ENCODE measurements at places on chromosomes 16 and 17.
A peak's percentile ranks its signal among the peaks of the same experiment; 100 is the strongest.

GRCh38 chr17:82475458-82475857, 16.9 kb downstream of the NARF start:
- DNase-seq: no peak

GRCh38 chr16:24689128-24689527, 40.3 kb upstream of the TNRC6A start:
- DNase-seq: peak; percentile 54

DNA sequence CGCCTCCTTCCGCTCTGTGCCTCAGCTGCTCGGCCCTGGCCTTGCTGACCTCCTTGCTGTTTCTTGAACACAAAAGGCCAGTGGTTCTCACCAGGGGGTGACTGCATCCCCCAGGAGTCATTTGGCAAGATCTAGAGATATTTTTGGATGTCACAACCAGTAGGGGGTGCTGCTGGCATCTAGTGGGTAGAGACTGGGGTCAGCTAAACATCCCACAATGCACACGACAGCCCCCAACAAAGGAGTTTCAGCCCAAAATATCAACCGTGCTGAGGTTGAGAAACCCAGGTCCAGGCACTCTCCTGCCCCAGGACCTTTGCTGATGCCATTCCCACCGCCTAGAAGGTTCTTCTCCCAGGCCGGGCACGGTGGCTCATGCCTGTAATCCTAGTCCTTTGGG, 39.7 kb downstream of the ABCC6 start:
- DNase-seq: no peak

DNA sequence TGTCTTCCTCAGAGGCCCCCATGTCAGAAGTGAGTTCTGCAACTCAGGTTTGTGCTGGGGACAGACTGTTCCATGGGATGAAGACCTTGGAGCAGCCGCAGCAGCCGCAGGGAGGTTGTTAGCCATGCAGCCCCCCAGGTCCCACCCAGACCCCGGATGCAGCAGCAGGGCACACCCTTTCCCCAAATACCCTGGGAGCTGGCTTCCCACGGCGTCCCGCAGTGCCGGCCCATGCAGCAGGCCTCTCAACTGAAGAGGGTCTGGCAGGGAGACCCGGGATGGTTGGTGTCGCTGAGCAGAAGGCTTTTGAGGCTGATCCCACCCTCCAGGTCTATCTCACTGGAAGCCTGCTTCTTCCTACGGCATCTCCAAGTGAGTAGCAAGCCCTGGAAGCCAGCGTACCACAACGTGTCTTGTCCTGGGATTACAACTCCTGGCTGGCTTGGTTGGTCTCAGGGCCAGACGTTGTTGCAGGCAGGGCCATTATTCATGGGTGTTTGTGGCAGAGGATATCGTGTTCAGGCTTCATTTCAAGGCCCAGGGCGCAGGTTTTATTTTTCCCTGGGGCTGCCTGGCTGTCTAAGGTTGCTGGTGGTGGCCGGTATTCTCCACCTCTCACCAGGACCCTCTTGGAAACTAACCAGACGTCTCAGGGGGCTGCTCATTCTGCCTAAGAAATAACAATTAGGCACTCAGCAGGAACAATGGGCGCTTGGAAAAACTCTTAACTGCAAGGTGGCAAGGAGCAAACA, 223.2 kb downstream of the C16orf95 start:
- no peak for DNase-seq

DNA sequence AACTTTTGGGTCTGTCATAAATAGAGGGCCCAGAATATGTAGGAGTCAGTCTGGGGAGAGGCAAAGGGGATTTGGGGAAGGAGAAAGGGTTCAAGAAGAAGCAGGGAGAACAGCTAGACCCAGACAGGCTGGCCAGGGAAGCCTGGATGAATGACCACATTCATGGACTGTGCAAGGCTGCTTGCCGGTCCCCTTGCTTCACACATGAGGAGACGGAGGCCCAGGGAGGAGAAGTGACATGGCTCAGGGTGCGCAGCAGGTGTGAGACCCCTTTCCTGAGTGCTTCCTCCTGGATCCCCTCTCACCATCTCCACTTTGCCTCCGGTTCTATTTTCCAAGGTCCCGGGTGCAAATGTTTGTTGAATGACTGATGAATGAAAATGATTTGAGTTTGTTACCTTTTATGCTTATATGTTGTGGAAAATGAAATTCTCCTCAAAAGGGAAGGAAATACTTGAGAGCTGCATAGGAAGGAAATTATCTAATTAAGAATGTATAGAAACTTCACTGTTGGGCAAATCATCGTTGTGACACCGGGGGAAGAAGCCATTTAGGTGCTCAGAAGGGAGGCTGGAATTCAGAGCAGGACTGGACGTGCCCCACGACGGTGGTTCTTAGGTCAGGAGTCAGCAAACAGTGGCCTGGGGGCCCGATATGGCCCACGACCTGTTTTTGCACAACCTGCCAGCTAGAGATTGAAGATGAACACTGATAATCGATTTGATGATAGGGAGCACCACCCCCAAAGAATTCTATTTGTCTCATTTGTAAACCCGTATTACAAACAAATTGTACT, 559 bp downstream of the ITGAM start:
- DNase-seq: no peak

DNA sequence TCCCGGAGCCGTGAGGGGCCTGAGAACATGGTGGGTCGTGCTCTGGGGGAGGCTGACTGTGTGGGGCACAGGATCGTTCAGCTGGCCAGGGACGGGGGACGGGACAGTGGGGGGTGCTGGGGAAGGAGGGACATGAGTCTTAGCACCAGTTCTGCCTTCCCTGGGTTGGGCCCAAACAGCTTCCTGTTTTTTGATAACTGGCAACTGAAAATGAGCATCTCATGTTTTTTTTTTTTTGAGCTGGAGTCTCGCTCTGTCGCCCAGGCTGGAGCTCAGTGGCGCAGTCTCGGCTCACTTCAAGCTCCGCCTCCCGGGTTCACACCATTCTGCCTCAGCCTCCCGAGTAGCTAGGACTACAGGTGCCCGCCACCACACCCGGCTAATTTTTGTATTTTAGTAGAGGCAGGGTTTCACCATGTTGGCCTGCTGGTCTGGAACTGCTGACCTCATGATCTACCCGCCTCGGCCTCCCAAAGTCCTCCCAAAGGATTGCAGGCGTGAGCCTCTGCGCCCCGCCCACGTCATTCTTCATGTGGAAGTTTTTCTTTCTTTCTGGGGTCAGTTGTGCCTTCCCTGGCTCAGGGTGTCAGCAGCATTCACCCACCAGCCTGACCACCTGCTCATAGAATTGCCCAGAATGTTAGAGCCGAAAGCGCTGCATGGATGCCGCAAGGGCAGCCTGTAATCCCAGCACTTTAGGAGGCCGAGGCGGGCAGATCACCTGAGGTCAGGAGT, 6.4 kb downstream of the ASPSCR1 start:
- DNase-seq: no peak

GRCh38 chr17:82775001-82775823, 23.3 kb downstream of the TBCD start:
- peak; percentile 21 for DNase-seq

DNA sequence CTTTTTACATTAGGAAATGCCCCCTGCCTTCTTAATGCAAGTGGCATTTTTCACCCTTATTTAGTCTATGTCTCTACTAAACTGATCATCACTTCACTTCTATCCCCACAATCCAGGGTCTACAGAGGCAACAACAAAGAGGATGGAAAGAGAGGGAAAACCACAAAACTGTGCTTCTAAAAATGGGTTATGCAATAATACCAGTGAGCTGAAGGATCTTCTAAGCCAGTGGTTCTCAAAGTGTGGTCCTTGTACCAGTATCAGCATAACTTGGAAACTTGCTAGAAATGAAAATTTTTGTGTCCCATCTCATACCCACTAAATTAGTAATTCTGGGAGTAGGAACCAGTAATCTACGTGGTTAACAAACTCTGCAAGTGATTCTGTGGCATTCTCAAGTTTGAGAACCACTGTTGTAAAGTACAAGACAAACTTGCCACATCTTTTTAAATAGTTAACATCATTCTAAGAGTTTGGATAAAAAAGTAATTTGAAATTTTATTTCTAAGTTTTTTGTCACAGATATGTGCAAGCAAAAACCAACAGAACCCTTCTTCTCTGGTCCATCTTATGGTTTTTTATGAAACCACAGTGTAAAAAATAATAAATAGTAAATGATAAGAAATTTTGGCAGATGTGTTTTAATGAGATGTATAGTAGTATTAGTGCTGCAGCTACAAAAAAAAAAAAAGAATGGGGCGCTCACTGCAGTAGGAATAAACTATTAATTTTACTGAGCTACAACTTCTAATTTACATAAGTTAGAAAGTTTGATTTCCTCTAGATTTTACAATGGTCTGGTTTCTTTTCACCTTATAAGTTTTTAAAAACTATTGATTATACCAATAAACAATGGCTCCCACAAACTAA, 16.2 kb downstream of the CDC27 start:
- peak; percentile 15 for DNase-seq

GRCh38 chr16:8713635-8714172, 39.3 kb downstream of the ABAT start:
- no peak for DNase-seq

- DNase-seq: no peak
These were observed 510.2 kb downstream of the CDH13 start for GRCh38 chr16:83136924-83137323.

- no peak for DNase-seq
These were observed 309.4 kb upstream of the XYLT1 start for GRCh38 chr16:17780181-17780580.

GRCh38 chr16:89261691-89262563, 44.4 kb downstream of the ZNF778 start:
- no peak for DNase-seq

DNA sequence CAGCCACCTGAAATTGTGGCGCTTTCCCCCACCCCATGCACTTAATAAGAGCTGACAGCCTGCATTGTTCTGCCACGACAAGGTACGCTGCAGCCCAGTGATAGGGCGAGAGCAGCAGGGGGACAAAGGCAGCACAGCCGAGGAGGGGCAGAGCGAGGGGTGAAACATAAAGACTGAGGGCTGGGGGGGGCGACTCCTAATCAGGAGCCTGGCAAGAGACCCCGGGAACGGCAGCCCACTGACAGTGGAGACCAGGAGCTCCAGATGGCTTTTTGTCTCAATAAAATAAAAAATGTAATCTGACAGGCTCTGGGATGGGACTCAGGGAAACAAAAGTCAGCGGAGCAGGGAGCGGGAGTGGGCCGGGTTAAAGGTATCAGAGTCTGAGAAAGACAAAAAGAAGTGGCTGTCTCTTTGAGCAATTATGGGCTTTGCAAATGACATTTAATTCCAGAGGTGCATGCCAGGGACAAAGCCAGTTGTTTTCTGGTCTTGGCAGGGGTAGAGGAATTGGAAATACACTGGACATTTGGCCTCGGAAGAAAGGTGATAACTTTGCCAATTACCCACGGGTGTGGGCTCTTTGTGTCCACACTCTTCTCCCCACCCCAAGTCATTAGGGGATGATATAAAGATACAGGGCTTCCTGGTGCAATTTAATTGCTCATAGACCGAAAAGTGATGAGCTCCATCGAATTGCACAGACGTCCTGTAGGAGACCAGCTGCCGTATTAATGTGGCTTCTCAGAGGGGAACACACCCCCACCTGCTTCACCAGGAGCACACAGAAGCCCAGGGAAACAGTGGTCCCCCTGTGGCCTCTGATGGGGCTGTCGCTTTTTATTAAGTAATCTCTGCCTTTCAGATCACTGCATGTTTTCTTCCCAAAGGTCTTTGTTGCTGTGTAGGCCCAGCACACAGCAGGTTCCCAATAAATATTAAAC, 17.6 kb upstream of the CCDC182 start:
- no peak for DNase-seq

DNA sequence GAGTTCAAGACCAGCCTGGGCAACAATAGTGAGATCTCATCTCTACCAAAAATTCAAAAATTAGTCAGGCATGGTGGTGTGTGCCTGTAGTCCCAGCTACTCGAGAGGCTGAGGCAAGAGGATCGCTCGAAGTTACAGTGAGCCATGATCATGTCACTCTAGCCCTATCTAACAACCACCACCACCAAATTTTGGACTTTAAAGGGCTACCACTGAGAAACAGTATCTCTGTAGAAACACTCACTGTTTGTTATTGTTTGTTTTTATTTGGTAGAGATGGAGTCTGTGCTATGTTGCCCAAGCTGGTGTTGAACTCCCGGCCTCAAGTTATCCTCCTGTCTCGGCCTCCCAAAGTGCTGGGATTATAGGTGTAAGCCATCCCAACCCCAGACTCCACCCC, 1.3 kb upstream of the UBALD2 start:
- DNase-seq: no peak

- no peak for DNase-seq
These were observed 13.0 kb downstream of the RARA start for GRCh38 chr17:40321961-40322357.

DNA sequence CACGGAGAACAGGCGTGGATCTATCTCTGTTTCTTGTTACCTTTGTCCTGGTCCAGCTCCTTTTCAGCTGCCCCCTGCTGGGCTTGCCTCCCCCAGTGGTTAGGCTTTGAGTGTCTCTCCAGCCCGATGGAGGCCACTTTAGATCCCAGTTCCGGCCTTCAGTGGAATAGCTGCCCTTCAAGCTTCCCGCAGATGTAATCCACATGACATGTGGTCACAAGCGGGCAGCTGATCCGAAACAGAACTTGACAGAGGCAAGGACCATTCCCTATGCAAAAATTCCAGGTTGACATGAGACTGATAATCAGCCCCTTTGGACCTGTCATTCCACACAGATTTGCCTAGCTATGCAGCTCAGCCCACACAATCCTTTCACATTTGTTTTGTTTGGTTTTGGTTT, 40.6 kb upstream of the AQP8 start:
- DNase-seq: no peak

DNA sequence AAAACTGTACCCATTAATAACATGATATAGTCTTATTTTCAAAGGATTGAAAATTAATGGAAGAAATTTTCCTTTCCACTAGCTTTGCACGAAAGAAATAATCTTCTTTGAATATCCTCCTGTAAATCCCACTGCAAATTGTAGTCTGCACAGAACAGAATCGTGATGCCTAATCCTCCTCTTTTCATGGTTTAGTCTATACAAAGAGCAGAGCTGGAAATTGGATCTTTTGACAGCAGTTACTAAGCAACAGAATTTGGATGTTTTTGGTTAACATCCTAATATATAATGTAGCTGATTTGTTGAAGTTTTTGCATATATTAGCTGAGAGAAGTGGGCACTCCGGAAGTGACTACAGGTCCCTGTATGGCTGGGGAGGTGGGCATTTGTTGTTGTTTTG, 98.6 kb downstream of the WNT3 start:
- DNase-seq: no peak

DNA sequence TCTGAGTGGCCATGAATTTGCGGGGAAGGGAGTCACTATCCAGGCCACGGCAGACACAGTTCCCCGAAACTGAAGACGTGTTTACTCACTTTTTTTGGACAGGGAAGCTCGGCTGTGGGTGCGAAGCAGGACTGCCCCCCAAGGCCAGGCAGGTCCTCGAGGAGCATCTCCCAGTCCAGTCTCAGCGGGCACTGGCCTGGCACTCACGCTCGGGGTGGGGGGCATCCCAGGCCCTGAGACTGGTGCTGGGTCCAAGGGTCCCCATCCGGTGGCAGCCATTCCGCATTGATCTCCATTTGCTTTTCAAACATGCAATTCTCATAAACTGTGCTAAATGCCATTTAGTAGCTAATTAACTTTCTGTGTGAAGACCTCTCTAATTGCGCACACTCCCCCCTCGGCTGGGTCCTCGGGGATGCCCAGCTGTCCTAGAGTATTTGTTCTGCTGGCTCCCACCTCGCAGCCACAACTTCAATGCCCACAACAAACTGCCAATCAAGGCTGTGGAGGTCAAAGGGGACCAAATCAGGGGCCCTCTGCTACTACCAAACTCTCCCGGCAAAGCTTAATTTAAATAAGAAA, 50.2 kb downstream of the TBC1D16 start:
- DNase-seq: no peak
